ENCODE measurements at places on chromosomes 1 and 21.

- DNase-seq = no peak
Measured at GRCh38 chr1:164498792-164499191, 60.2 kb upstream of the PBX1 start.

DNA sequence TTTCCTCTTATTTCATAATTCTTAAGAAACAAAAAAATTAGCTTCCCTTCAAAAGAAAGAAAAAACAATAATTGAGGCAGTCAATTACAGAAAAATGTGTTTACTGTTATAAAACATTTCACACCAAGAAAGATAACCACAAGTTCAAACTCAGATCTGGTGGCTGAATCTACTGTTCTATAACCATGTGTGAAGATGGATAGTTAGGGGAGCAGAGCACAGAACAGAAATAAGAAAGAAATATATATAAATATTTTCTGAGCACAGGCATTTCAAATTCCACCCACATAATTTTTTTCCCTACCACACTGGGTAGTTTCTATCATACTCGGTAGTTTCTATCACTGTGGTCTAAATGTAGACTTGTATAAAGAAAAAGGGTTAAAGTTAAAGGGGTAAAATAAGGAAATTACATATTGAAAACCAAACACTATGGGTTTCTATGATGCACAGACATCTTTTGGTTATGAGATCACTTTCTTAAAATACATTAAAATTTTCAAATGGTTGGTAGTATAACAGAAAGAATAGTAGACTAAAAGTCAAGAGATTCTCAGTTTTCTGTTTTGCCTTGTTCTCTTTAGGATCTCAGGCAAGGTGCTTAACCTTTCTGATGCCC is 10.8 kb downstream of the LYST start:
- DNase-seq = no peak

DNA sequence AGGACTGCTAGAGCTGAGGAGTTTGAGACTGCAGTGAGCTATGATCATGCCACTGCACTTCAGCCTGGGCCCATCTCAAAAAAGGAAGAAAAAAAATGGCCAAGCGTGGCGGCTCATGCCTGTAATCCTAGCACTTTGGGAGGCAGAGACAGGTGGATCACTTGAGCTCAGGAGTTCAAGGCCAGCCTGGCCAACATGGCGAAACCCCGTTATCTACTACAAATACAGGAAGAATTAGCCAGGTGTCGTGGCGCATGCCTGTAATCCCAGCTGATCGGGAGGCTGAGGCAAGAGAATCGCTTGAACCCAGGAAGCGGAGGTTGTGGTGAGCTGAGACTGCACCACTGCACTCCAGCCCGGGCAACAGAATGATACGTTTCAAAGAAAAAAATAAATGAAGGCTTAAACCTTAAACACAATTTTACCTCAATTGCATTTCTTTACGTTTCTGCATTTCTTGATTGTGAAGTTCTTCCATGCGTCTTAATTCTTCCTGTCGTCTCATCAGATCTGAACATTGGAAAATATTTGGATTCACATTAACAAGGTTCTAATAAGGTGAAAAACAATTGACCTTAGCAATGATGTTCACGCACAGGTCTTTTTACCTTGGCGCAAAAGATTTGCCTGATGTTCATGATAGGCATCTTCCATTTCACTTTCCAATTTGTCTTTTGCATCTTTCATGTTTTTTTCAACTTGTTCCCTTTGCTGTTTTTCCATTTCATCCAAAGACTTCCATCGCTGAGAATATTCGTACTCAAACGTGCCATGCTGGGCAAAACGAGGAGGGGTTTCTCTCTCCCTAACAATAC is 4.2 kb downstream of the SFPQ start:
- DNase-seq = no peak

DNA sequence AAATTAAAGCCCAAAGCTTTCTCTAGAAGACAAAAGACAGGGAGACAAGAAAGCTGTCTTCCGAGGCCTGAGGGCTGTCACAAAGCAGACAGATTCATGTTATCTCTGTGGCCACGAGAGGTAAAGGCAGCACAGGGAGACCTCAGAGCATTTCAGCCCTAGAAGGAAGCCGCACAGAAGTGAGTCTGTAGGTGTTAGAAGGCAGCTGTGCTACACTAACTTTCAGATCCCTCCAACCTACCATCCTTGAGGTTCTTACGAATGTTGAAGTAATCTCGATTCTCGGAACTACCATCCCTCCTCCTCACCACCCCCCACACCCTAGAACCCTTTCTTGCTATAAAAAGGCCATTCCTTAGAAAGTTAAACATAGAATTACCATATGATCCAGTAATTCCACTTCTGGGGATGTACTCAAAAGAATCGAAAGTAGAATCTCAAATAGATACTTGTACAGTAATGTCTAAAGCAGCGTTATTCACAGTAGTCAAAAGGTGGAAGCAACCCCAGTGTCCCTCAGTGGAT is 21.5 kb upstream of the LYST start:
- no peak for DNase-seq

GRCh38 chr1:184965944-184966860 is 8.1 kb downstream of the NIBAN1 start:
- DNase-seq = no peak

GRCh38 chr1:183365676-183366075 is 52.5 kb downstream of the NMNAT2 start:
- DNase-seq = no peak

DNA sequence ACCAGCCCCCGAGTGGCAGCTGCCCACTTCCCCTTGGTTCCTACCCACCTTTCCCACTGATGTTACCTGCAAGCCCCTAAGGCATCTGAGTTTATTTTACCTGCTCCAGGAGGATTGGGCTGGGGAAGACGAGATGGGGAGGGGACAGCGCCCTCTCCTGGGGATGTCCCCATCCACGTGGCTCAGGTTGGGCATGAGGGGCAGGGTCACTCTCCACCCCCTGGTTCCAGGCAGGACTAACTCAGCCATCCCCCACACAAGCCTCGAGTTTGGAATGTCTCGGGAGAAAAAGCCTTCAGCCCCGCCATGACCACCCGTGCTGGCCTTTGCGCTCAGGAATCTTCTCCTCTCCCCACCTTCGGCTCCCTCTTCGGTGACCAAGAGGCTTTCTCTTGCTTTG is 90.0 kb downstream of the ARHGEF10L start:
- DNase-seq = no peak

- DNase-seq = no peak
Measured at GRCh38 chr1:86905875-86906274, 8.1 kb downstream of the SELENOF start.

DNA sequence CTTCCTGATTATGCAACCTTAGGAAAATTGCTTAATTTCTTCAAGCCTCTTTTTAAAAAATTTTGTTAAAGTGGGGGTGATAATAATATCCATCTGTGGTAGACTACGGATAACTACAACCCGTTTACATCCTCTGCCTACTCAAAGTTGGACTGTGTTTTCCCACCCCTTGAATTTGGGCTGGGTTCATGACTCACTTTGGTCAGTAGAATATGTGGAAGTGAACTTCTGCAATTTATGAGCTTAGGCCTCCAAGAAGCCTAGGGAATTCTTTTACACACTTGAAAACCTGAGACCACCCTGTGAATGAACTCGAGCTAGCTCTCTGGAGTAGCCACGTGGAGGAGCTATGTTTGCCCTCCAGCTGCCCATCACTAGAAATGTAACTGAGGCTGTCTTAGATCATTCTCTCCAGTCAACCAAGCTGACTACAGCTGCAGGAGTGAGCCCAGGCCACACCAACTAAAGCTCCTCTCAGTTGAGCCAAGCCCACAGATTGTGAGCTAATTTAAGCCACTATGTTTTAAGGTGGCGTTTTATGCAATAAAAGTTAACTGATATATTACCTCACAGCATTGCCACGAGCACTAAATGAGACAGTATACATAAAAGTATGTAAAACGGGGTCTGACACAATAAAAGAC is 29.6 kb upstream of the CACHD1 start:
- no peak for DNase-seq

GRCh38 chr1:230220478-230220877 is 153.4 kb downstream of the GALNT2 start:
- no peak for DNase-seq

GRCh38 chr1:169089776-169090175 is 16.7 kb upstream of the ATP1B1 start:
- DNase-seq = no peak

DNA sequence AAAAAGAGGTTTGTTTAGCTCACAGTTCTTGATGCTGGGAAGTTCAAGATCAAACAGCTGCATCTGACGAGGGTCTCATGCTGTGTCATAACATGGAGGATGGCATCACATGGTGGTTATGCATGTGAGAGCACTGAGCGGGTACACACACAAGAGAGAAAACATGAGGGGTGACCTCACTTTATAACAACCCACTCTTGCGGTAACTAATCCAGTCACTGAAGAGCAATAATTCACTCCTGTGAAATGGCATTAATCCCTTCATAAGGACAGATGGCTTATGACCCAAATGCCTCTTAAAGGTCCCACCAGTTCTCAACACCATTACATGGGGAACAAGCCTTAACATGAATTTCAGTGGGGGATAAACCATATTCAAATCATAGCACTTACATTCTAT is 23.2 kb upstream of the CHIT1 start:
- DNase-seq = no peak

DNA sequence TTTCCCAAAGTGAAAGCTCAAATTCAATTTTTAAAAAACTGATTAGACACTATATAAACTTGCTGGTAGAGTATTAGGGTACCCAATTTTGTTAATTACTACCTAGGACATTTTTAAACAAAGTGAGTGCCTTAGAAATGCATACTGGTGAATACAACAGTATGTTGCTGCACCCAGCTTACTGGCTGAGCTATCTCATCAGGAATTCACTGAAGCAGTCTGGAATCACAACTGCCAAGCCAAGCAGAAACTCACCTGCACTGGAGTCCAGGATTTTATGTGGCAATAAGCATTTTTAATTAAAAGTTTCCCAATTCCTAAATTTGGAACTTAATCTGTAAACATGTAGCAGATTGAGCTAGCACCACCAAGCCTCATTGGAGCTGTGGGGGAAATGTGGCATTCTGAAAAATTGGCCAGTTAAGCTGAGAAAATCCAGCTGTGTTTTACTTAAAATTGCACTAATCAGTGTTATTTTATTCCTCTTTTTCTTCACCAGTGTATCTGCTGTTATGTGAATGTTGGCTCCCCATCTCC is 61.8 kb downstream of the CLEC20A start:
- DNase-seq = no peak

DNA sequence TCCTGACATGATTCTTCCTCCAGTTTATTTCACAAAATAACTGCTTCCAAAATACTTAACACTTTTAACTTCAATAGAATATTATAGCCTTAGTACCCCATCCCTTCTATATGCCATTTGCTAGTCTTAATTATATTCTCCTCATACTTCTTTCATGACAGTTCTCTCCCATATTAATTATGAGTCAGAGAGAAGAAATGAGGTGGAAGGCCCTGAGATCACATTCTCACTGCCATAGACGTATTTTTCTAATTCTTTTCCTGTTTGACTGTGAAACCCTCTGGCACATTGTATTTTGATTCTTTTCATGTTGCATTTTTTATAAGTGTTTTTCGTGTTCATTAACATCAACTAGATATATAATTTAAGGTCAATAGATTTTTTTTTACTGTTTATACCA is 88.4 kb downstream of the GTF2B start:
- DNase-seq = no peak

DNA sequence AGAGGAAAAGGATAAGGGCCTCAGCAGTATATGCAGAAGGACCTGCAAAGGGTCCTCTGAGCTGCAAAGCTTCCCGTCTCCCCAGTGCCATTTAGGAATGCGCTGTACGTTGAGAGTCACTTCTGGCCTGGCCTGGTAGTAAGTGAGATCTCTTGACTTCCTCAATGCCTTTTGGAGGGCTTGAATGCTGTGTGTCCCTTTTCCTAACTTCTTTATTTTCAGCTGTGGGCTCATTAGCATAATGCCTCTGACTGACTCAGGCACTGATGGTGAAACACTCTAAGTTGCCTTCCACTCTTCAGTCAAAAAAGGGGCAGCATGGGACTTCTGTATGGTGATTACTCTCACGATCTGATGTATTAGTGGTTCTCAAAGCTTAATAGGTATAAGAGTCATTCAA is 49.9 kb downstream of the XCL1 start:
- DNase-seq = no peak

GRCh38 chr1:65308781-65309303 is 501 bp upstream of the DNAJC6 start:
- DNase-seq = no peak

GRCh38 chr1:46948629-46949416 is 7.5 kb upstream of the CYP4A11 start:
- DNase-seq = no peak

GRCh38 chr1:221166559-221167318 is 287.5 kb downstream of the HLX start:
- DNase-seq = no peak

Data from head of caudate nucleus (tissue), 42 donors.